ENCODE measurements at places on chromosomes 5 and 9.

- no peak for DNase-seq
These were observed 86.5 kb downstream of the HMCN2 start for GRCh38 chr9:130352081-130352480.

DNA sequence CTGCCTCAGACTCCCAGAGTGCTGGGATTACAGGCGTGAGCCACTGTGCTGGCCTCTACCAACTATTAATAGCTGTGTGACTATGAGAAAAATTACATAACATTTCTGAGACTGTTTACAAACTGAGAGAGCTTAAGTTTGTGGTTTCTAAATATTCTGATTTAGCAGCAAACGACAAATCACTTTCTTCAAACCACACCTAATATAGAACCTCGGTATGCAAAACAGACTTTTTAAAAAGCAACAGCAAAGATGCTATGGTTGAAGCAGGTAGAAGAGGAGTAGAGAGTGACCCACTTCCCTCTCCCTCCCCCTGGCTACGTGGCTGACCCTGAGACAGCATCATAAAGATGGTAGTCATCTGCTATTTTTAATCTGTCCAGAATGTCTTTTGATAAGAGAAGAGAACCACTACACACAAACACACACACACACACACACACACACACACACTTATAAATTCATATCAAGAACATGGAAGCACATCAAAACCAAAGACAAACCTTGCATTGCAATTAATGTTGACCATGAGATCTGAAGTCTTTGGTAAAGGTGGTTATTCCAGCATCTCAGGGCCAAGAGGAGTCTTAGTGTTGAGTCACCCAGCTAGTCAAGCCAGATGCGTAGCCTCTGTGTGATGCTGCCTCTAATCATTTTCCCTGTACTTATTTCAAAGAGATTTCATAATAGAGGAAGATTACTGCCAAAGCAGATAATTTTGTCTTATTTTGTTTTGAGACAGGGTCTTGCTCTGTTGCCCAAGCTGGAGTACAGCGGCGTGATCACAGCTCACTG is 58.1 kb upstream of the TMEM215 start:
- no peak for DNase-seq

- no peak for DNase-seq
These were observed 8.0 kb upstream of the MAMDC2 start for GRCh38 chr9:70035691-70036090.

DNA sequence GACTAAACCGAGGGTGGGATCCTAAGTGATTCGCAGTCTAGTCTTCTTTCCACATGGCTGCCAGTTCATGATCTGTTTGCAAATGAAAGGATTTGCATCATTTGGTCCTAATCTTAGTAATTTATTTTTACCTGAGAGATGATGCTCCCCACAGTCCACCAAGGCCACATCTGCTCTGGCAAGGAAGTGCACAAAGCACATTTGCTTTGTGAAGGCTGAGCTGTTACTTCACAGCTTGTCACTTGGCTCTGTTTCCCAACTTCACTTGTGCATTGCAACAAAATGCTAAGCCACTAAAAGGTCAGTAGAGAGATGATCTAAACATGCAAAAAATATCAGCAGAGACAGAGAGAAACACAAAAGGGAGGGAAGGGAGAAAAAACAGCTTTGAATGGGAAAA is 128.5 kb upstream of the VLDLR start:
- DNase-seq = peak; percentile 22

DNA sequence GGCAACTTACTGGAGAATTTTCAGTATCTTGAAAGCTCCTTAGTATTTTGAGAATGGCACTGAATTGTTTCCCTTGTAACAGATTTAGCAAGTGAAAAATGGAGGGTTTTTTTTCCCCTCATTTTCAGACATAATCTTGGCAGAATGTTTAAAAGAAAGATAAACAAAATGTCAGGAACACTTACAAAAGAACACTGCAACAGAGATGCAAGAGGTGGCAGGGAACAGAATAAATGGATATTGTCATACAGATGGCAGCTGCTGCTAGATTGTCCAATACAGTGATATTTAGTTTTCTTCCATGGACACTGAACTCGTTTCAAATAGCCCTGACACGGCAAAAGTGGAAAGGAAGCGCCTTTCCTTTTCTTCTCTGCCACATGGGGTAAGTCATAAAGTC is 76.9 kb upstream of the ZNF608 start:
- DNase-seq = no peak

DNA sequence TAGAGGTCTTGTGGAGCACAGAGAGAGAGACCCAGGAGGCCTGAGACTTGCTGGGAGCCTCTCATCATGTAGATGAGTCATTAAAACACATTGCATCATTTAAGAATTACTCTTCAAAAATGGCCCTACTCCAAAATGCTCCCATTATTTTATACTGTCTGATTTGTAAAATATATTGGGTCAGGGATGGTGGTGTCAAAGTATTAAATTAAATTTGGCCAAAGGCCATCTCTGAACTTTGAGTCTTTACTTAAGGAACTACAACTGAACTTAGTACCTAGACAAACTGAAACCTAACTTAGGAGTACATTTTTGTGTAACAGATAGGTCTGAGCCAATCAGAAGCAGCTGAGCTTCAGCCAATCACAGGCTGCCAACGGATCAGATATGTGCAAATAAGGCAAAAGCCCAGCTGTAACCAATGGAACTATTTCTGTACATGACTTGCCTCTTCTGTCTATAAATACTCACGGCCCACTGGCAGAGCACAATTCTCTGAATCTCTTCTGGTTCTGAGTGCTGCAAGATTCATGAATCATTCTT is 657.2 kb downstream of the TLE1 start:
- DNase-seq = no peak

DNA sequence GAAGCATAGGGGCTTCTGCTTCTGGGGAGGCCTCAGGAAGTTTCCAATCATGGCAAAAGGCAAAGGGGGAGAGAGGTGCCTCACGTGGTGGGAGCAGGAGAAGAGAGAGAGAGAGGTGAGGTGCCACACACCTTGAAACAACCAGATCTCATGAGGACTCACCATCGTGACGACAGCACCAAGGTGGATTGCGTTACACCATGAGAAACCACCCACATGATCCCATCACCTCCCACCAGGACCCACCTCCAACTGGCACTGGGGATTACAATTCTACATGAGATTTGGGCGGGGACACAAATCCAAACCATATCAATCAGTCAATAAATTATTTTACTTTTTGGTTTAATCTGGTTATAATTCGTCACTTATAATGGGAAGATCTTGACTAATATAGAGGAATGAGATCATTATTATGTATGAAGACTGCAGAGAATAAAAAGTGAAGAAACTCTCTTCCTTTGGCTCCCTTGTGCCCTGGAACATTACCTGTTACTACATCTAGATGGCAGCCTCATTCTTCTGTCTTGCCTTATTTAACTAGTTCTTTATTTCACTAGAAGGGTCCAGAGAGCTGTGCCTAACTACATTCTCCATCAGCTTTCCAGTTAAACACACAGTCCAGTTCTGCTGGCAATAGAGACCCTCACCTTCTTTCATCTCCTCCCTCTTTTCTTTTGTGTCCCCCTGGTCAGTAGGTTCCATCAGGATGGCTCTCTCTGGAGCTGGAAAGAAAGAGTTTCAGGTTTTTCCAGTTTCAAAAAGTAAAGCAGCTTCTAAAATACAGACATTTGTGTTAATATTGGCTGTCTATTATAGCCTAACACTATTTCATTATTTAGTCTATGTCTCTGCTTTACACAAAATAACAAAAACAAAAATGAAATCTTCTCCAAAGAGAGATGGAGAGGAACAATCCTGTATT is 21.7 kb upstream of the SPINK7 start:
- peak; percentile 9 for DNase-seq

GRCh38 chr9:72255569-72255968 is 106.3 kb downstream of the GDA start:
- DNase-seq = no peak

DNA sequence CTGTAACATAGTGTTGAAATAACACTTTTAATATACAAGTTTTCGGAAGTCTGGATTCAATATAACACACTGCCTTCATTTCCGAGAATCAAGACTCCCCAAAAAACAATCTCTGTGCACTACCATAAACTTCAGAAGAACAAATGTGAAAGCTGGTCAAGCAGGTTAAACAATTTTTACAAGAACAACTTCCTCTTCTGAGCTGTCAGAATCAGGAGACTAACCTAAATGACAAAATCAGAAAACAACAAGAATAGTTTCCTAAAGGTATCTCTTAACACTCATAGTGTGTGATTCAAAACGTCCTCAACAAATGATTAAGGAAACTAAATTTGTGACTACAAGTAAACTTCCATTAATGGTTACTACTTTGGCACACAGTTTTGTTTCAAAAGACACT is 11.6 kb downstream of the C9orf72 start:
- DNase-seq = peak; percentile 55

DNA sequence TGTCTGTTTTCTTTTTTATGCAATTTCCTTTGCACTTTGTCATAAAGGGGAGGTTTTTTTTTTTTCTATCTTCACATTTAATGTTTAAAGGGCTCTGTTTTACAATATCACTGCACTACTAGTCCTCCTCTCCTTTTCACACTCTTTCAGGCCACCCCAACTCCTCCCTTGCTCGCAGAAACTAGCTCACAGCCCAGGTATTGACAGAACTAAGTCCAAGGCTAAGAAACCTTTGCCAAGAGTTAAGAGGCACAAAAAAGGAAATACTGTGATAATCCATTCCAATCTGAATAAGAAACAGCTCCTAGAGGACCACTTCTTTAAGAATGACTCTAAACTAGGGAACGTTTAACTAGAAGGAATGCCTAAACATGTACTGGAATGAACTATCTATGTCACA is 1.1 kb upstream of the FGF10 start:
- DNase-seq = no peak

DNA sequence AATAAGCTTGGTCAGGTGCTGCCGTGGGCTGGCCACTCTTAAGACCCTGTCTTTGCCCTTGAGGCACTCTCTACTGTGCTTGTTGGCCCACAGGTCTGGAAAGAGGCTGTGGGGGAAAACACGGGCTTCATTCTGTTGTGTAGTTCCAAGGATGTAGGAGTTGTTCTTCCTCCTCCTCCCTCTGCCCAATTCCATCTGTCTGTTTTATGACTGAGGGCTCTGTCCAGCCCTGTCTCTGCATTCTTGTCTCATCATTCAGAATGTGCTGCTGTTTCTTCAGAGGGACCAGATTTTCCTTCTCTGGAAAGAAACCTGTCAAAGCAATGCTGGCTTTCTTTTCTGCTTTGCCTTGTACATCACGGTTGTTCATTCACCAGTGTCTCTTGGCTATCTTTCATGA is 84.1 kb downstream of the MAP1B start:
- no peak for DNase-seq

DNA sequence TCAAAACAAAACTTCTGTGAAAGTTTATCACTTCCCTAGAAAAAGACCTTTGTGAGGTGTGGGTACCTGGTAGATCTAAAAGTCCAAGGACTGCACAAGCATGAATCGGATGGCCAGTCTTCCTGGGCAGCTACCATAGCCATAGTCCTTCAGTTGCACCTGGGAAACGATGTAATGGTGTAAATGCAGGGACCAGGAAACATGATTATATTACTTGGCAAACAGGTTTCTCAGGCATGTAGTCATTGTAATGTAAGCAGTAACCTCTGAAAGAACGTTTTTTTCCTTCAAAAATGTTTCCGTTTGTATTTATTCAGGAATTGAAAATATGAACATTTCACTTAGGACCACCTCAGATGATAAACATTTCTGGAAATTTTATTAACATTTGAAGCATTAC is 433.4 kb downstream of the DTWD2 start:
- no peak for DNase-seq

GRCh38 chr9:133078486-133078885 is 16.7 kb downstream of the CEL start:
- no peak for DNase-seq

- DNase-seq = no peak
These were observed 90.5 kb downstream of the NRG2 start for GRCh38 chr5:139952574-139952973.

DNA sequence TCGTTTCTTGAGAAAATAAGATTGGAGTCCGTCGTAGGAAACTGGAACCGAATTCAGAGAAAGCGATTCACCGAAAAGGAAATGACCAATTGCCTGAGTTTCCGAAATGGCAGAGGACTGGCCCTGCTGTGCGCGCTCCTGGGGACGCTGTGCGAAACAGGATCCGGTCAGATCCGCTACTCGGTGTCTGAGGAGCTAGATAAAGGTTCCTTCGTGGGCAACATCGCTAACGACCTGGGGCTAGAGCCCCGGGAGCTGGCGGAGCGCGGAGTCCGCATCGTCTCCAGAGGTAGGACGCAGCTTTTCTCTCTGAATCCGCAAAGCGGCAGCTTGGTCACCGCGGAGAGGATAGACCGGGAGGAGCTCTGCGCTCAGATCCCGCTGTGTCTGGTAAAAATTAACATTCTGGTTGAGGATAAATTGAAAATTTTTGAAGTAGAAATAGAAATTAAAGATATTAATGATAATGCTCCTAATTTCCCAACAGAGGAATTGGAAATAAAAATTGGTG is 379 bp downstream of the PCDHGA3 start:
- no peak for DNase-seq

GRCh38 chr5:89303033-89303480 is 420.1 kb upstream of the MEF2C start:
- DNase-seq = peak; percentile 84

DNA sequence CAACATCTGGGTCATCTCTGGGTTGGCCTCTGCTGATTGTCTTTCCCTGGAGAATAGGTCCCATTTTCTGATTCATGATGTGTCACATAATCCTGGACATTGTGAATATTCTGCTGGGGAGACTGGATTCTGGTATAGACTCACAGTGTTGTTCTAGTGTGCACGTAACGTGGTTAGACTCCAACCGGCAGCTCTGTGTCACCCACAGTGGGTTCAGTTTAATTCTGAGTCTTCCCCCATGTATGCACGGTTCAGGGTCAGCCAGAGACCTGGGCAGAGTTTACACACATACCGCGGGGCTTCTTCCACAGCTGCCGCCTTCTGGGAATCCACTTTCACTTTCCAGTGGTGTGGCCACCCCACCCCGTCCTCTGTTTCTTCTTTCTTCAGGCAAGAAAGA is 38.0 kb upstream of the LRRC14B start:
- DNase-seq = no peak

DNA sequence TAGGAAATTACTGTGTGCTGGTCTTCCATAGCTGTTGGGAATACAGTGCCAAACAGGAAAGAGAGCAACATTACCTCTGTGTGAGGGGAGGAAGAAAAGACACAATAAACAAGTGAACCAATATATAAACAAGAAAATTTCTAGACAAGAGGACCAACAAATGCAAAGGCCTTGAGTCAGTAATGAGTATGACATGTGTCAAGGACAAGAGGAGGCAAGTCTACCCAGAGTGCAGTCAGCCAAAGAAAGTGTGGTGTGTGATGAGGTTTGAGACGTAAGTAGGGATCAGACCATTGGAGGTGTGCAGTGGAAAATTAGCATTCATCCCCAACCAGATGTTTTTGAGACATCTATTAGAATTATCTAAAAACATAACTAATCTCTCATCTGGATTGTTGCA is 69.5 kb upstream of the CDH6 start:
- DNase-seq = no peak

- DNase-seq = no peak
These were observed 103.9 kb upstream of the ICE1 start for GRCh38 chr5:5318426-5319190.

GRCh38 chr9:83403527-83404238 is 134.5 kb downstream of the FRMD3 start:
- no peak for DNase-seq

Measured in inflammatory macrophage treated with lipopolysaccharide for 4 hours (primary cell).